ENCODE measurements at places on chromosomes 12 and 14.

DNA sequence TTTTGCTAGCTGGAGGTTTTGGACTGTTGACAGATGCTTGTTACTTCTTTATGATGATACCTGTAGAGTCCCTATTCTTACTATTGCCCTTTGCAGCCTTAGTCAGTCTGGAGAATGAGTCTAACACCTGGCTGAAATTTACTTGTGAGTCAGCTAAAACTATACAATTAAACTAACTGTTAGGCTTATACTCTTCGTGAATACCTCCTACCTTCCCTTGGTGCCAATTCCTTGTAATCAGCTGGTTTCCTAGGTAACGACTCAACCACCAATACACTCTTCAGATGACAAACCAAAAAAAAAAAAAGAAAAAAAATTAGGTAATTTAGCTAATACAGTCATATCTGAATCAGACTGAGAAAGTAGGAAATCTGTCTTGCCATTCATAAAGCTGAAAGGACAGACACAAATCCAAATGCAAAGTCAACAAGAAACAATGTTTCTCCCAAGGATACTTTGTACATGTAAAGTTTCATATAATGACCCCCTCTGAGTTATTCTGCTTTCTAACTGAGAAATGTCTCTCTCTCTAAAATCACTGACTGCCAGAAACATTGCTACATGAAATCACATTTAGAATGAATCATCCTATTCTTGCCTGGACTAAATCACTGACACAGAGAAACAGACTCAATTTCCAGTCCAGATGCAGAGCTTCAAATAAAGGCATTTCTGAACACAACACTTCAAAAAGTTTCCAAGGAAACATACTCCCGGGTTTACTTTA, 56.5 kb upstream of the CDKL1 start:
- DNase-seq: no peak

GRCh38 chr12:122235741-122236140, 9.9 kb upstream of the DIABLO start:
- no peak for DNase-seq

GRCh38 chr12:116675339-116676107, 62.3 kb downstream of the SPRING1 start:
- no peak for DNase-seq

GRCh38 chr12:44626883-44627282, 249.2 kb downstream of the NELL2 start:
- DNase-seq: no peak

GRCh38 chr12:66168410-66168809, 1.4 kb downstream of the TMBIM4 start:
- DNase-seq: no peak

DNA sequence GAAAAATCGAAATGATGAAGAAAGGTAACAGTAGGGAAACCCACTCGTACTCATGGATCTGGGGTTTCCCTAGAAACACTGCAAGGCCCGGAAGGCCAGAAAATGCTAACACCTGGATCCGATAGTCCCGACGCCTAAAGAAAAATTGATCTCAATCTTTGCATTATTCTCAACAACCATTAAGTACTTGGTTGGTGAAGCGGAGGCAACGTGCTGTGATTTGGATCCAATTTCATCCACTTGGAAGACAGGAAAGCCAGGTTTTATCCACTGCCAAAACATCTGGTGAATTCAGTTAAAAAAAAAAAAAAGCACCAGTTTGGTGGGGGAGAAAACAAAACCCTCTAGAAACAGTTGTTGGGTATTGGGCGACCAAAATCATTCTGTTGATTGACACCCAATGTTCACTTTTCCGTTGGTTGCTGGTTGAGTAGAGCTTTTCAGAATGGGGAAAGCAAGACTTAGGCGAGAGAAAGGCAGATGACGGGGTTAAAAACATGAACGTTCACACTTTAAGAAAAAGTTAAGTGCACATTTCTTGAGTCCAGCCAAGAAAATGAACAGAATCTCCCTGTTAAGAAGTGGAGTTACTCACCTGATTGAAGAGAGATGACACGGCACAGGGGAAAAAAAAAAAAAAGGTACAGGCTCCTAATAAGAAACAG, 41.9 kb upstream of the MED13L start:
- DNase-seq: no peak

- no peak for DNase-seq
Measured at GRCh38 chr12:92144631-92145480, 790 bp downstream of the BTG1 start.

GRCh38 chr12:3250034-3250433, 172.9 kb downstream of the TSPAN9 start:
- no peak for DNase-seq

- no peak for DNase-seq
Measured at GRCh38 chr12:51977320-51977753, 25.8 kb downstream of the ACVR1B start.

DNA sequence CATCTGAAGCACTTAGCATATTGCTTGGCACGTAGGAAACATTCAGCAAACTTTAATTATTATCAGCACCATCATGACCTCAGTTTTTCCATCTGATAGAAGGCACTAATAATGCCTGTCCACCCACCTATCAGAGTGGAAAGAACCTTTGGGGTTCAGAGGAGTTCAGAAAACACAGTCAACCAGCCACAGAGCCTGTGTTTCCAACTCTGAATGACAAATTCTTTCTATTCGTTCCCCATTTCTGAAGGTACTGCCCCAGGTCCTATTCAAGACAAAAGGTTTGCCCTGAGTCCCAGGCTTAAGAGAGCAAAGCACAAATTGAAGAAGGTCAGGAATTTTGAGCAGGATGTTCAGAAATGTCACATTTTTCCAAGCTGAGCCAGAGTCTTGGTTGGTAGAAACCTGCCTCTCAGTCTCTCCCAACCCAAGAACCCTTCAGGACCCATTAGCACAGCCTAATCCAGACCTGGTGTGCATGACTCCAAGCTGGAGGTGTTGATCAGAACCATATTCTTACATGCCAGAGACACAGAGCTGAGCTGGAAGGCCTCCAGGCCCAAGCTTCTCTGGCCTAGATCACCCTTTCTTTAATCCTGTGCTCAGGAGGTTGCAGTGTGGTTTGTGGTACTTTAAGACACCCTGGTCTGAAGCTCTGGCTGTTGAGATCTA, 114.4 kb downstream of the TBX5 start:
- DNase-seq: no peak

DNA sequence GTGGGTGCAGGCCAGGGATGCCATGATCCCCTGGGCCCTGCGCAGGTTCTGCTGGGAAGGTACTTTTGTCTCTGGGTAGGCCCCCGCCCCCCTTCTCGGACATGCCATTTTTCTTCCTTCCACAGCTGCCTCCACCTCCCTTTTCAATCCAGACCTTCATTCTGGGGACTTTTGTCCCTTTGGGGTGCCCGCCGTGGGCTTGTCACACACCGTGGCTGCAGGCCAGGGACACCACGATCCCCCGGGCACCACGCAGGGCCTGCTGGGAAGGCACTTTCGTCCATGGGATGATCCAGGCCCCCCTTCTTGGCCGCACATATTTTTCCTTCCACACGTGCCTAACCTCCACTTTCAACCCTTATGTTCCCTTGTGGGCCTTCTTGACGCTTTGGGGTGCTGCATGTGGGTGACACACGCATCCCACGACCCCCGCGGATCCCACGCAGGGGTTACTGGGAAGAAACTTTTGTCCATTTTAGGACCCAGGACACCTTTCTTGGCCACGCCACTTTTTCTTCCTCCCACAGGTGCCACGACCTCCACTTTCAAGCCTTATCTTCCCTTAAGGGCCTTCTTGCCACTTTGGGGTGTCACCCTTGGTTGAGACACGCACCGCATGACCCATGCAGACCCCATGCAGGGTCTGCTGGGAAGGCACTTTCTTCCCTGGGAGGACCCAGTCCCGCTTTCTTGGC, 272.5 kb downstream of the ALG10 start:
- DNase-seq: no peak

GRCh38 chr14:36857136-36857535, 195.5 kb downstream of the PAX9 start:
- no peak for DNase-seq

- no peak for DNase-seq
Measured at GRCh38 chr12:113519464-113520307, 48.0 kb upstream of the LHX5 start.

DNA sequence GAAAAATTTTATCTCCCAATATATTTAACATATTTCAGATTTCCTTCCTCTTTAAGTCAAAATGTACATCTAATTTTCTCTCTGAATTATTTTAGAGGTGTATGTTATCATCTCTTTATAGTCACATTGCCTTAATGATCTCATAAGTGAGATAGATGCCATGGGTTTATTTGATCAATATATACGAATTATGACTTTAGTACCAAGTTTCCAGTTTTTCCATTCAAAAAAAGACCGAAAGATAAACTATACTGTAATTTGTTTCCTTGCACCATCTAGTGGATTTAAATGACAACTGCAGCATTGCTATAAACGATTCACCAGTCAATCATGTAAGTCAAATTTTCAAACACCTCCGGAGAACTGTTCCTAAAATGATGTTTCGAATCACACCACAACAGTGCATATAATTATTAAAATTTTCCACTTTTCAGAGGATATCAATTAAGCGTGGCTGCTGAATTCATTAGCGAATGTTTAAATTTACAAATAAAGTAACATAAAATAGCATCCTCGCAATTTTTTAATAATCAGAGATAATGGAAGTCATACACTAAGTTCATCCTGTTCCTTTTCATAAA, 419 bp upstream of the ATXN7L3B start:
- DNase-seq: no peak

All from CMK (cell line).